ENCODE measurements at places on chromosomes 6 and 20.

DNA sequence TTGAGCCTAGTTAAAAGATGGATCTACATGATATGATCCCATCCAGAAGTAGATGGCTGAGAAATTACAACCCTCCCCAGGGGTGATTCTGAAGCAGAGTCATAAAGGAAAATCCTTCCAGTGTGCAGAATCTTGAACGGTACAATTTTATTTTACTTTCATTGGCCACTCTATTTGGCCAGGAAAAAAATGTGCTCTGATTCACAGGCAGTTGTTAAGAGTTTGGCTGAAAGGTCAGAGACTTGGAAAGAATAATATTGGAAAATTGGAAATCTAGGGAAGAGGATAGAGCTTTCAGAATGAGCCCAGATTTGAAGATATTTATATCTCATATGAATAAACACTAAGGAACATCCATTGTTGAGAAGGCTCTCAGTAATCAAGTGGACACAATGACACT lies 1299.3 kb upstream of the GJE1 start:
- no peak for DNase-seq

DNA sequence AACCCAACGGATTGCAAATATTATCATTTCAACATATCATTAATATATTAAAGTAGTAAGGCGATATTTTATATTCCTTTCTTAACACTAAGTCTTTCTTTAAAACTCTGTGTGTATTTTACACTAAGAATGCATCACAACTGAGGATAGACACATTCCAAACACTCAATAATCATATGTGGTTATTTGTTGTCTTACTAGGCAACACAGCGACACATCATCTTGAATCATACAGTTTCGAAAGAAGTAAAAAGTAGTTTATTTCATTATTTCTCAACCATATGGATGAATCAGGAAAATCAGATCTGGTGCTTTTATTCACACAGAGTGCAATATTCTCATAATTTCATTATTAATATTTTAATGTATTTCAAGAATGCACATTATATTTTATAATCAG lies 662.4 kb downstream of the EPHA7 start:
- no peak for DNase-seq

DNA sequence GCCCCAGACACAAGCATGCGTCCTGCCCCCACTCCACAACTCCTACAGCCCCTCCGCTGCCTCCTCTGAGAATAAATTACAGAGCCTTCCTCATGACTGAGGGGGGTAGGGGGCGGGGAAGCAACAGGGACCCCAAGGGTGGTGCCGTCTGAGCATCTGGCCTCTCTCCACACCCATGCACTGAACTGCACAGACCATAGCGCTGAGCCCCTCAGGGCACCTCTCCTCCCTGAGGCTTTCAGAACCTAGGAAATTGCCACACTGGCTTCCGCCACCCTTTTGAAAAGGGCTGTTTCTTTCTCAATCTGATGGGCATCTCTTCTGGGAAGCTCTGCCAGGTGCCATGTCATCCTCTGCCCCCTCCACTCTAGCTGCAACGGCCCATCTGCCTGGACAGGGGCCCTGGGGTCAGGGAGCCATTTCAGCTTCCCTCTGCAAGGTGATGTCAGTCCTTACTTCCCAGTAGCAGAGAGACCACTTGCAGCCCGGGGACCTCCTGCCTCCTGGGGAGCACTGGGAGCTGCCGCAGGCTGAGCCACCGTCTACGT lies 2.5 kb downstream of the CST7 start:
- DNase-seq: no peak

DNA sequence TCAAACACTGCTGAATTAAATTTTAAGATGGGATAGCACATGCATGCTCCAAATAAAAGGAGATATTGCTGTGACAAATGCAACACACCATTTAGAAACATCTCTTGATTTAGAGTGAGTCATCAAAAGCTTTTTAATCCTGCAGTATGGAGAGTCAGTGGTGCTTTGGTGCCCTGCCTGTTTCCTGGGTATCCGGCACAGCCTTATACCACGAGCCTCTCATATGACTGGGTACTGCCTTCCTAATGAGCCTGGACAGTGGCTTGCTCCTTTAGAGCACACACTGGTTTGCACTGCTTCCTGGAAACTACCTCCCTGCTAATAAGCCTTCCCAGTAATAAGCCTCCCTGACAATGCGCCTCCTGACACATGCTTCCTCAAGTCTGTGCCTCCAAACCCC lies 65.3 kb upstream of the KCNK16 start:
- DNase-seq: no peak

DNA sequence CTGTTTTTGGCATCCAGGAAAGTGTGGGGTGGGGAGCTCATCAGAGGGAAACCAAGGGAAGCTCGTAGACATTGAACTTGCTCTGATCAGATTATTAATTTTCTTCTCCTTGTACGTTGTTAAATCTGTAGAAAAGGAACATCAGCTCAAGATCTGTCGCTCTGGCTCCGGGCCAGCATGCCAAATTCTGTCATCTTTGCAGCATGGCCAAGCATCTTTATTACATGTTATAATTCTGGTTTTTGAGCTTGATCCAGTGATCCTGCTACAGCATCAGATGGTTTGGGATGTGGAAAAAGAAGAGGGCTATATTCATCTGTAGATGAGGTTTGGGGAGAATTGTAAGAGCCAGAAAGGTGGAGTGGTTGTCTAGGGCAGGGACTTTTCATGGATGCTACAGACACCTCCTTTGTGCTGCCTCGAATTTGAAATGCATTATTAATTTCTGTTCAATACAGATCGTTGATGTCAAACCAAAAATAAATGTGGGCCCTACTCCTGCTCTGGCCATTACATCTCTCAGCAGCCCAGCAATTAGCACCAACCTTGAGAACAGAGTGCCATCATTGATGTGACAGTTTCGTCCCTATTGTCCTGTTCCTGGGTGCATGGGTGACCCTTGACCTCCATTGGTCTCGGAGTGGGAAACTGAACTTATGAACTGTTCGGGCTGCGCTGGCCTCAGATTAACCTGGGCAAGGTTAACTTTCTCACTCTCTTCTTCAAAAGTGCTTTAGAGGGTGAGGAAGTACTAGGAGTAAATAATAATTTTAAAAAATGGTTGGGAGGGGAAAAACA lies 250.8 kb downstream of the SOX4 start:
- no peak for DNase-seq

DNA sequence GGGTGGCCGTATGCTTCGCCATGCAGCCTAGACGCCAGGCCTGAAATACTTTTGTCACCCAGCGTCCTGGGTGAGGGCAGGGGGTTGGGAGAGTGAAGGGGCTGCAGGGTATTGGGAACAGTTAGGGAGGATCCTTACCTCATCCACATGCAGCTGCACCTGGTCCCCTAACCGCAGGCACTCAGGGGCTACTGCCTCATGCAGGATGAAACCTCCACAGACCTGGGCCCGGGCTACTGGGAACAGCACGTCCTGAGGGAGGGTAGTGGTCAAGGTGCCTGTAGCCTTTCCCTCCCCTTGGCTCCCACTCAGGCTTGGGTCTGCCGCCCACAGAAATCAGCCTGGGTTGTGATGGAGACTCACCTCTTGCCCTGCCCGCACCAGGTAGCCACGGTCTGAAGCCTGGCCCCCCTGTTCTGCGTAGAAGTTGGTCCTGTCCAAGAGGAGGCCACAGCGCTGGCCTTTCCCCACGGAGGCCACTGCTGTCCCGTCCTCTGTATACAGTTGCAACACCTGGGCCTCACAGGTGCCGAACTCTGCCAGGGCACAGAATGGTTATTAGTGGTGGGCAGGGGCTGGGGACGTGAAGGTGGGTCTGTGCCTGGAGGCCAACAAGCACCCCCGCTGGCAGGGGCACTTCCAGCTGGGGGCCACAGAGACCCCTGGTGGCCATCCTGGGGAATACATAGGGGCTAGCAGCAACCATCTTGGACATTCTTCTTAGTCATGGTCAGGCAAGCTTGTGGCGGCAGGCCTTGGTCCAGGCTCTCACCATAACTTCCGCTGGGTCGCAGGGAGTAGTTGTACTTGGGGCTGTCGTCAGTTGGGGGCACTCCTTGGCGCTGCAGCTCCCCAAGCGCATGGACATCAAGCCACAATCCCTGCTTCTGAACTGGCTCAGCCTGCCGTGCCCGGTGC lies 8.6 kb downstream of the AARS2 start:
- peak; percentile 41 for DNase-seq

- DNase-seq: no peak
These were observed 190.2 kb downstream of the BCAS1 start for GRCh38 chr20:53880108-53880641.

- peak; percentile 67 for DNase-seq
These were observed 64.2 kb downstream of the SGK1 start for GRCh38 chr6:134253681-134254080.

DNA sequence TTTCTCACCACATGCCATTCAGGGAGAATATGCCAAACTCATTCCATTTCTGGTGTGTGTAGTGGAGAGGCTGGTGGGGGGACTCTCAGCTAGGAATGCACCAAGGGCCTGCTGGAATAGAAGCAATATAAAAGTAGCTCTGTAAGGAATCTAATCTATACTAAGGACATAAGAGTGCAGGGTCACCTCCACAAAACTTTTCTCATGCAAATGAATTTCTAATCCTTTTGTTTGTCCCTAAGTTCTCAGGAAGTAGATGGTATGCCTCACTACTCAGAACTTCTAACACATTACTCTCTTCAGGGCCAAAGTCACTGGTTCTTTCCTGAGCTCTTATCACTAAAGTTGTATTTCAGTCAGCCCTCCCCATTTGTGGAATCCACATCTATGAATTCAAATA lies 427.2 kb downstream of the C6orf118 start:
- no peak for DNase-seq

DNA sequence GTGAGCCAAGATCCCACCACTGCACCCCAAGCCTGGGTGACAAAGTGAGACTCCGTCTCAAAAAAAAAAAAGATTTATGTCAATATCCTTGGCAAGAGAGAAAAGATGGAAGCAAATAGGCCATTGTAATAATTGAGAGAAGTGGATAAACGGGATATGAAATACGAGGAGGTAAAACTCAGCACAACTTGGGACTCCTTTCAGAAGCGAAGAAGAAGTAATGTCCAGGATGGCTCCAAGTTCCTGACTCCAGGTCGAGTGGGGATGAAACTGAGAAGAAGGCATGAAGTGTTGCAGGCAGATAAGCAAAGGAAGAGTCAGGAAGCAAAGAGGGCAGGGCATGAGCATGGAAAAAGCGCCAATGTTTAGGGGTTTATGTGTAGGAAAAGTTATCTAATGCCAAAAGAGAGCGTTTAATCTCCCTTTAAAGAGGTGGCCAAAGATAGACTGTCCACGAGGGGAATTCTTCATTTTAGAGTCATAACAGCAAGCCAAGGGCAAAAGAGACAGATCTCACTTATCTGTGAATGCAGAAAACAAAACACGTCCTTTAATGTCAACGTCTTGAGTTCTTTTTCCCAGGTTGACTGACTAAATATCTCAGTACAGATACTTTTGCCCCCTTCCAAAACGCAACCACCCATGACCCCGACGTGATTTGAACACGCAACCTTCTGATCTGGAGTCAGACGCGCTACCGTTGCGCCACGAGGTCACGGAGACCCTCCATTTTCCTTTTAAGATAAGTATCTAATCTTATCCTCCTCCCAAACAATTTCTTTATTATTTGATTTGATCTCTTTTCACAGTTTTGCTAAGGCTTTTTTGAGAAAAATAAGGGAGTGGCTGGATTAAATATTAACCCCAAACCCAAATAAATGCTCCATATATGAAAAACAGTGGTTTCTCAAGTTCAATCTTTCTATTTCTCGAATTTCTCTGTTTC lies 46.3 kb upstream of the BTN3A2 start:
- DNase-seq: no peak

DNA sequence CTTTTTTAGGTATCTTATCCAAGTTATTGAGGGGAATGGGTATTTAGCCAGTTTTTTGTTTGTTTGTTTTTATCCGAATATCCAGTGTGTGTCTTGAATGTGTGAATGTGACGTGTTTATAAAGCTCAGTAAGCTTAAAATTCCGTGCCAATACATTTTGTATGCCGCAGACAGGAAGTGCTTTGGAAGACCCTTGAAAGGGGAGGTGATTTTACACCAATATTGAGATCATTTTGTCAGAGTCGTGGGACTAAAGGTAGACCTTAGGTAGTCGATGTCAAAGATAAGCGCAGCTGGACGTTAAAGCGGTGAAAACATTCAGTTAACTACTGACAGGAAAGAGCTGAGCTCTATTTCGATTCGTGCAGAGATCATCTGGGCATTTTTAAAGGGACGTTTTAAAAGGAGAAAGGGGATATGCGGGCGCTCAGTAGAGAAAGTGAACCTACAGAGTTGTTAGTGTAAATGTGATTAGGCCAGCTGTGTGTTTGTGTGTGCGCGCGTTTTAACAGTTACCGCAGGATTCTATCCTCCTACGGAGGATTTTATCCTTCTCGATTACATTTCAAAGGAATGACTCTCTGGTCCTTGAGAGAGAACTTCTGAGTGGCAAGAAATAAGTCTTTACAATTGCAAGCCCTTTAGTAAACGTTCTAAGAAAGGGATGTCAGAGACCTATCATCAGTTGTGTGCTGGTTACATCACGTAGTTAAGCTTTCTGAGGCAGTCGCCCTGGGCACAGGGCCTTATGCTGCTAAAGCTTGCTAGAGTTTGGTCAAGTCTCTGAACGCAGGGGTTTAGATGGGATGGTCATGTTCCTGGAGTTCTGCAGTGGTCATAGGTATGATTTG lies 625 bp upstream of the ECHDC1 start:
- peak; percentile 40 for DNase-seq

- DNase-seq: peak; percentile 36
These were observed 2.0 kb downstream of the ARMH2 start for GRCh38 chr6:24796616-24797290.

DNA sequence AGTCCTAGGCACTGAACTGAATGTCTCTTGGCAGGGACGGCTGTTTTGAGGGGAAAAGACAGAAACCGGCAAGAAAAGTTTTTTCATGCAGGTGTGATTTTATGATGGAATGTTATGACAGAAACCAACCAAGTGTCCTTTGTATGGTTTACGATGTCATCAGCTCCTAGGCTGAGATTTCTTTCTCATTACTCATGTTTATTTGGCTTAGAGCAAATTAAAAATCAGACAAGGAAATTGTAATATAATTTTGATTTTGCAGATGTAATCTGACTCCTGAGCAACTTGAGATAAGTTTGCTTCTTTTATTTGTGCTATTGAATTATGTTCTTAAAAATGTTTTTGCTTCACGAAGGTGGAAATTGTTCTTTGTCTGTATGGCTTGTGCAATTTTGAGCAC lies 58.8 kb upstream of the MAP3K7 start:
- no peak for DNase-seq

- DNase-seq: peak; percentile 69
These were observed 61.2 kb downstream of the RSPH3 start for GRCh38 chr6:158938811-158939254.

GRCh38 chr6:8131265-8131897 lies 29.0 kb upstream of the EEF1E1 start:
- peak; percentile 75 for DNase-seq

DNA sequence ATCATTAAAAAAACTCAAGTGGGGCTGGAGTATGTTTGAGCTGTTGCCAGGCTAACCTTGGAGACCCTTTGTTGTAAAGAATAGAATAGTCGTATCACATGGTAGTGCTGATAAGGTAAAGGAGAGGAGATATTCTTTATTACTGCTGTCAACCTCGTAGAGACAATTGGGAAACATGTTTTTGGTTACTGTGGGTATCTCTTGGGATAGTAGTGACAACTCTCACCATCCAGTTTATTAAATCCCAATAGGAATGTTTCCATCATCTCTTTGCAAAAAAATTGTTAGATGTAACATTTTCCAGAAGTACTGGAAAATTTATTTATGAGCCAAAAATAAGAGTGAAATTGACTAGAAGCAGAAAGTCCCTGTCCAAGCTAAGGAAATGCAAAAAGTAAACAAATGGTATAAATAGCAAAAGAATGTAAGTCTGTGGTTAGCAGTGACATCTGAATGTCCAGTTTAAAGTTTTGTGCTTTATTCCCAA lies 829.3 kb upstream of the CITED2 start:
- DNase-seq: peak; percentile 71

GRCh38 chr20:49595811-49596561 lies 28.0 kb upstream of the PTGIS start:
- peak; percentile 81 for DNase-seq
